Esophagus muscularis mucosa (tissue), 4 donors: ENCODE measurements at places on chromosomes 4 and X.

DNA sequence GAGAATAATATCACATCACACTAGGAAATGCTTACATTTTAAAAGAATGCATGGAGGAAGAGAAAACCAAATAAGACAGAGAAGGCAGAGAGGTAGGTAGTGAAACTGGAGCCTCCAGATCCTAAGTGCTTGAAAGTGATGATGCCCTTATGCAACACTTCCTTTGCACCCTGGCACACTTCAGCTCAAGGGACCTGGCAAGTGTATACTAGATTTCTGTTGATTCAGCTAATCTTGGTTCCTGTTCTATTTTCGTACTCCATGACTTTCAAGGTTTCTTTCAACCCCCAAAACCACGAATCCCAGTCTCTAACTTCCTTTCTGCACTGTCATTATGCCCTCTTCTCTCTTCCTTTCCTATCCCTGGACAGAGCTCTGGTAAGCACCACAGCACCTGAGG is 36.9 kb upstream of the SH3KBP1 start:
- DNase-seq = no peak

- no peak for DNase-seq
Measured at GRCh38 chr4:116705466-116705865, 379.9 kb downstream of the TRAM1L1 start.

GRCh38 chrX:13620207-13620606 is 32.7 kb upstream of the TCEANC start:
- no peak for DNase-seq

GRCh38 chr4:57048590-57049304 is 61.4 kb downstream of the IGFBP7 start:
- peak; percentile 14 for DNase-seq

GRCh38 chr4:145884775-145885174 is 53.8 kb downstream of the ZNF827 start:
- DNase-seq = no peak

DNA sequence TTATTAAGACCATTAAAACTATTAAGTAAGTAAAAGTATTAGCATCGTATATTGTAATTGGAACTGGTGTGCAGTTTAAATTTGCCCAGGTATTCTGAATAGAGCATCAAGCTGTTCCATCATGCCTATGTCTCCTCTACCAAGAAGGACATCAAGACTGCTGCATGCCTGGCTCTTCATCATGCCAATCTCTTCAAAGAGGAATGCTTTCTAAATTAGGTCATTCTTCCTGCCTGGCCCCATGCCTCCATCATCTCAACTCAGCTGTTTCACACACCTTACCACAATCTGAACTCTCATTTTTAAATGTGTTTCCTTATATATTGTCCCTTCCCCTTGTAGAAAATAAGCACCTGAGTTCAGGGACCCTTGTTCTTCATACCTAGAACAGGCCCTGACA is 270.5 kb upstream of the PPARGC1A start:
- no peak for DNase-seq

DNA sequence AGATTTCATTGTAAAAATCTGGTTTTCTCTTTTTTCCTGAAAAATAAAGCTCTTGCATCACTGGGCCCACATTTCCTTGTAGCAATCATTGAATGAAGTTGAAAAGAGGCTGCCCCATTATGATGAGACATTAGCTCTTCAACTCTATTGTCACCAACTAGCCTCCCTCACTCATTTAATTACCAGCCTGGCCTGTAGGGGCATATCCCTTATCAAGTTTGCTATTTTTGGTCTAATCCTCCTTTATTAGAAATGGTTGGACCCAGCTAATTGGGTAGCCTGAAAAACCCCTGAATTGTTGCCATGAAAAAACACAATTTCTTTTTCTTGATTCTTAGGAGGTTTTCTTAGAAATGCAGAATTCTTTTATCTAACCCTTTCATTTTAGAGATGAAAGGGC is 164.6 kb upstream of the CASK start:
- DNase-seq = no peak

DNA sequence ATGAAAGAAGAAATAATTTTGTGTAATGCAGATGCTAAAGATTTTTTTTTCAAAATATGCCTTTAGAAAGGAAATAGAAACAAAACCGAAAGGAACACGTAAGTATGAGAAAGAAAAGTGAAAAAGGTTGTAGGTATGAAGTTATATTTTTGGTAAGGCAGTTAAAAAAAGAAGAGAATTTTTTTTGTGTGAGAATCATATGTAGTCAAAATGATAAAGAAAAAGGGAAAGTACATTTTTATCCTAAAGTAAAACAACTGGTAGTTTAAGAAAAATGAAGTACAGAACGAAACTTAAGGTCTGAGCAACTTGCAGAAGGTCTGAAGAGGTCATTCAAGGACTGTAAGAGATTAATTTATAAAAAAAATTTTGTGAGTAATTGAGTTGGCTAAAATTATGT is 164.0 kb upstream of the TRAM1L1 start:
- DNase-seq = no peak

DNA sequence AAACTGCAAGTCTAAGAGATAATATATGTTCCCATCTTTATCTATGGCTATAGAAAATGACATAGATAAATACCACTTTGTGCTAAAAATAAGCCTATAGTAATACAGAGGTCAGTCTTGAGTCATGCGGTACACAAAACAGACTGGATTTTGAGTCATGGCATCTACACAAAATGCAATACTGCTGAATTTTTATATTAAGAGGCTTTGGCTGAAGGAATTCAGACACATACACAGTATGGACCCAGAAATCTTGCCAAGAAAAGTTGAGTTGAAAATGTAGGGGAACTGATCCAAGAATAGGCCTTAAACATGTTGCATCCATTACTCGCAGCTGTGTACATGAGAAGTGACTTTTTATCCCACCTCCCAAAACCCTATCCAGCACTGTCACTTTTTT is 184.4 kb downstream of the TENM3 start:
- no peak for DNase-seq

DNA sequence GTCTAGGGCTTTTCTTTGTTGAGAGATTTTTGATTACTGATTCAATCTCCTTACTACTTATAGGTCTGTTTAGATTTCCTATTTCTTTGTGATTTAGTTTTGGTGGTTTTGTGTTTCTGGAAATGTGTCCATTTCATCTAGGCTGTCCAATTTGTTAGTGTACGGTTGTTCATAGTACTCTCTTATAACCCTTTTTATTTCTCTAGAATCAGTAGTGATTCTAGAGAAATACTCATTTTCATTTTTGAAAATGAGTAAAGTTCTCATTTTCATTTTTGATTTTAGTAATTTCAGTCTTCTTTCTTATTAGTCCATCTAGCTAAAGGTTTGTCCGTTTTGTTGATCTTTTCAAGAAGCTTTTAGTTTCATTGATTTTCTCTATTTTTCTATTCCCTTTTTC is 7.5 kb downstream of the IL13RA1 start:
- no peak for DNase-seq

GRCh38 chr4:5890063-5890727 is 2.7 kb downstream of the CRMP1 start:
- DNase-seq = no peak

DNA sequence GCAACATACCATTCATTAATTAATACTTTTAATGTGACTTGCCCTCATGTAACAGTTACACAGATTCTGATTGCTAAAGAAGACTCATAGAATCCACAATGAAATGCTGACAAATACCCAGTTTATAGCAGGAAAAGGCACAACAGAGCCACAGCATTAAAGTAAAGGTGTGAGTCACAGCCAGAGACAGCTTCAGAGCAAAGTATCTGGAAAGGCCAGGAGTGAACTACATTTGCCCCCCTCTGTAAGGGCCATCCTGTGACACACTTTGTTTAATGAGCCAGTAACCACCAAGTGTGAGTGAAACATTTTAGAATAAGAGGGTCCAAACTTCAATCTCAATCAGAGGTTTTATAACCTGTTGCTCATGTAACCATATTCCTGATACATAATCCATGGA is 133.8 kb upstream of the TACR3 start:
- DNase-seq = no peak

- DNase-seq = no peak
Measured at GRCh38 chr4:17128268-17128667, 229.8 kb upstream of the LDB2 start.

DNA sequence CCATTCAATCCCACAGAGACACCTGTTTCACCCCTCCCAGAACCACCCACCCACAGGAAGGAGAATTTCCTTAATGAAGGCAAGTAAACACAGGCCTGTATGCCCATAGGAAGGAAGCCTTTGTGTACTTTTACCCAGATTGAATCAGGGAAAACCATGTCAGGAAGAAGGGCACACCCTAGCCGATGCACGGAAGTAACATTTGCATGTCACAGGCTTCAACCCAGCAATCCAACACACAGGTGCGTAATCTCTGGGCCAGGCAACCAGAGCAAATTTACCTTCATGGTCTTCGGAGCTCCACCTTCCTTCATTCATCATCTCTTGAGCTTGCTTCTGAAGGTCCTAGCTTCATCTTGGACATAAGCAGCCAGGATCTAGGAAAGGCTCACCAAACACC is 206.3 kb downstream of the SHROOM3 start:
- no peak for DNase-seq

- no peak for DNase-seq
Measured at GRCh38 chr4:124097447-124097846, 615.1 kb downstream of the ANKRD50 start.

GRCh38 chr4:25941457-25942221 is 27.6 kb downstream of the SMIM20 start:
- no peak for DNase-seq

DNA sequence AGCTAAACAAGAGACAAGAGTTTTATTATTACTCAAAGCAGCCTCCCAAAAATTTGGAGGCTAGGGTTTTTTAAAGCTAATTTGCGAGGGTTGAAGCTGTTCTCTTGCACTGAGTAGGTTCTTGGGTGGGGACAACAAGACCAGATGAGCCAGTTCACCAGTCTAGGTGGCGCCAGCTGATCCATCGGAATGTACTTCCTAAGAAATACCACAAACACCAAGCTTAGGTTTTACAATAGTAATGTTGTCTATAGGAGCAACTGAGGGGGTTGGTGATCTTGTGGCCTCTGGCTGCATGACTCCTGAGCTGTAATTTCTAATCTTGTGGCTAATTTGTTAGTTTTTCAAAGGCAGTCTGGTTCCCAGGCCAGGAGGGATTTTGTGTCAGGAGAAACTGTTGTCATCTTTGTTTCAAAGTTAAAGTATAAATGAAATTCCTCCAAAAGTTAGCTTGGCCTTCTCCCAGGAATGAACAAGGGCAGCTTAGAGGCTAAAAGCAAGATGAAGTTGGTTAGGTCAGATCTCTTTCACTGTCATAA is 130.6 kb downstream of the SLC7A11 start:
- DNase-seq = no peak

- DNase-seq = no peak
Measured at GRCh38 chrX:578531-578930, 52.1 kb upstream of the SHOX start.

DNA sequence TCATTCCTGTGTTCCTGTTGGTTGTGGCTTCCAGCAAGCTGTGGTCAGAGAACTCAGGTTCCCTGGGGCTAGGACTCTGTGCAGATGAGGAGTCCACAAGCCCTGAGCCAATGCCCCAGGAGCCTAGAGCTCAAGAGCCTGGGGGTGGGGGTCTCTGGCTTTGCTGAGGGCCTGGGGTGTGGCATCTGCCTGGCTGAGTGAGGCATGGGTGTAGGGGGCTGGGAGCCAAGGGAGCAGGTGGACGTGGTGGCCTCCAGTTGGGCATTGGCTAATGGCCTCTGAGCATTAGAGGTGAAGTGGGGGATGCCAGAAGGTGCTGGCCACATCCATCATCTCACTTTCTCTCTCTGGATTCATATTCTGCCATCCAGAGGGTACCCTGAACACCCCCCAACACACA is 5.3 kb upstream of the MAMLD1 start:
- no peak for DNase-seq

GRCh38 chr4:6340446-6341015 is 70.9 kb downstream of the WFS1 start:
- DNase-seq = no peak

DNA sequence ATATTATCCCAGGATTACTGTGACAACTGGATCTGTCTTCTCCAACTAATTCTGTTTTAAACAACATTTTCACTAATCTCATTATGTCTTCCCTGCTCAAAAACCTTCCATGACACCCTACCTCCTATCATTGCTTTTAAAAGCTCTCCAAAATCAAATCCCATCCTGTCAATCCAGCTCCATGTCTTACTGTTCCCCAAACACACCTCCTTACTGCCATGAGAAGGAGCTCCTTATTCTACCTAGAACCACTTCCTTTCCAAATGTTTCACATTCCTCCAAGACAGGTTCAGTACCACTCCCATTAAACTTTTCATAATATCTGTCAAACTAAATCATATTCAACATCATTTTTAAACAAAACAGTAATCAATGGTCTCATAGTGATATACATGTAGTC is 66.9 kb upstream of the WDR17 start:
- DNase-seq = no peak

DNA sequence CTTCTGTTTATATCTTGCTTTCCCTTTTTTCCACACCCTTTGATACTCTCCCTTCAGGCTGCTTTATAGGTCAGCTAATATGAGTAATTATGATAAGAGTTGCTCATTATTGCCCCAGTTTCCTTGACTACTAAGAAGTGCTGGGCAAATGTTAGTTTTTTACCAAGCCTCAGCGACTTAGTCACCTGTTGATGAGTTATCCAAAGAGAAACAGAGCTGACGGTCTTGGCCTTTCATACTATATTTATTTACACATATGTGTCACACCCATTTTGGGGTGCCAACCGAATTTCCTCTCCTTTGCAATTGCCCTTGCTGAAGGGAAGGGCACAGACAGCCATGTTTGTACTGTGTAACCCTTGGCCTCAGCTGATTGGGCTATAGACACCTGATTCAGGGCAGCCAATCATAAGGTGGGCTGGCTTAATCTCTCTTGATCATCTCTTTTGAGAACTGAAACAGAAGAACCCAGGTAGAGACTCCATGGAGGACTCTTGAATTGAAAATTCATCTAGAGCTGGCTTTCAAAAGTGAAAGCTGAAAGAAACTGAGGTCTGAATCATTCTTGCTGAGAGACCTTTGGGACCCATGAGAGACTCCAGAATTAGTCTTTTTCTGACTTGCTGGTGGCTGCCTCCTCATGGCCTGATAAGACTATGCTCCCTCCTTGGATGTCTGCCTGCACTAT is 111.7 kb upstream of the RPS6KA3 start:
- DNase-seq = no peak

GRCh38 chr4:109608879-109609278 is 48.8 kb downstream of the MCUB start:
- no peak for DNase-seq

- DNase-seq = no peak
Measured at GRCh38 chr4:115110191-115111181, 2.9 kb downstream of the NDST4 start.

DNA sequence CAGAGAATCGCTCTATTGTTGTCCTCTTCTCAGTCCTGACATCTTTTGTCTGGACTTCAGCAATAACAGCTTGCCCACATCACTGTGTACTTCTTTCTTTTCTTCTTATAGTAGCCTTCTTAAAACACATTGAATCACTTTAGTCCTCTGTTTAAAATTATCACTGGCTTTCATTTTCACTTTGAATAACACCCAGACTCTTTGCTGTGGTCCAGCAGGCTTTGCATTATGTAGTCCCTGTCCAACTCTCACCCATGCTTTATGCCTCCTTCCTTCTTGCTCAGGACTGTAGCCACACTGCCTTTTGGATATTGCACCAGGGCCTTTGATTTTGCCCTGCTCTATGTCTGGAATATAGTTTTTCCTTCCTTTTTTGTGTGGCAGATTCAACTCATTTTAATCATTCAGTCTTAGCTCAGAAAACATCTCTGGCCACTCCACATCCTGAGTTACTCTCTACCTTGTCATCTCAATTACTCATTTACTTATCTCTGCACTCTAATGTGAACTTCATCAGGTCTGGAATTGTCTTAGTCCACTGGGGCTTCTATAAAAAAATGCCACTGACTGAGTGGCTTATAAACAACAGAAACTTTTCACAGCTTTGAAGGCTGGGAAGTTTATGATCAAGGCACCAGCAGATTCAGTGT is 168.2 kb downstream of the C4orf33 start:
- no peak for DNase-seq
